A673 (cell line): ENCODE measurements at places on chromosomes 1 and 21. TPM values are rescaled to one million over a fixed set of nuclear protein-coding genes. Genes with fewer than 3 reads are reported as not detected.

Gene HPCA
- total RNA-seq: 0.69 and 0.98 TPM in 2 replicates

Gene BMP8B
- total RNA-seq: 0.06 and 0.09 TPM in 2 replicates

Gene CFAP107
- total RNA-seq: not detected in 2 replicates

Gene CAMK1G
- total RNA-seq: 18.6 and 21.2 TPM in 2 replicates

Gene ITLN2
- not detected in 2 replicates for total RNA-seq

Gene SYNC
- 0.71 TPM in 1 of 2 replicates, not detected in the other for total RNA-seq

Gene RAVER2
- 34.1 and 36.5 TPM in 2 replicates for total RNA-seq

Gene FLG2
- total RNA-seq: not detected in 2 replicates

Gene DISP3
- 0.49 and 0.79 TPM in 2 replicates for total RNA-seq

Gene HMCN1
- total RNA-seq: 134 and 182 TPM in 2 replicates

Gene HAX1
- 129 and 134 TPM in 2 replicates for total RNA-seq

Gene ENO1
- 2,313 and 2,659 TPM in 2 replicates for total RNA-seq

Gene OR2G6
- not detected in 2 replicates for total RNA-seq

Gene MYBPHL
- total RNA-seq: not detected in 2 replicates

Gene F13B
- total RNA-seq: not detected in 2 replicates

Gene RAP1A
- total RNA-seq: 50.9 and 52.8 TPM in 2 replicates

Gene RUNX3
- 8.6 and 10.2 TPM in 2 replicates for total RNA-seq

Gene GPR52
- 0.76 and 0.90 TPM in 2 replicates for total RNA-seq

Gene SLC35E2B
- total RNA-seq: 56.3 and 60.5 TPM in 2 replicates

Gene ACOT11
- total RNA-seq: 5.5 and 5.6 TPM in 2 replicates

Gene CRP
- total RNA-seq: not detected in 2 replicates

Gene C1orf21
- total RNA-seq: 31.3 and 34.3 TPM in 2 replicates

Gene RNF186
- not detected in 2 replicates for total RNA-seq

Gene NUDT4B
- total RNA-seq: not detected in 2 replicates

Gene GRIK3
- 0.17 TPM in 1 of 2 replicates, not detected in the other for total RNA-seq

Gene DMBX1
- 0.69 and 1.4 TPM in 2 replicates for total RNA-seq

Gene KIF21B
- total RNA-seq: 0.60 and 1.5 TPM in 2 replicates

Gene PRAMEF10
- not detected in 2 replicates for total RNA-seq

Gene TTC39A
- total RNA-seq: 3.1 and 5.1 TPM in 2 replicates

Gene SLC25A34
- total RNA-seq: 3.2 TPM in 2 replicates

Gene LEFTY2
- total RNA-seq: not detected in 2 replicates

Gene LCE1E
- total RNA-seq: not detected in 2 replicates

Gene MYOM3
- total RNA-seq: not detected in 2 replicates

Gene MYOG
- total RNA-seq: not detected in 2 replicates

Gene TFF2
- total RNA-seq: not detected in 2 replicates

Gene STUM
- total RNA-seq: 0.04 and 0.54 TPM in 2 replicates

Gene ARHGEF11
- 25.3 and 32.3 TPM in 2 replicates for total RNA-seq

Gene NCAM2
- total RNA-seq: 36.0 and 38.2 TPM in 2 replicates

Gene GJA8
- not detected in 2 replicates for total RNA-seq

Gene BARHL2
- 110 and 120 TPM in 2 replicates for total RNA-seq

Gene CD164L2
- total RNA-seq: not detected in 2 replicates

Gene OR2T33
- not detected in 2 replicates for total RNA-seq

Gene AGMAT
- 0.11 and 0.20 TPM in 2 replicates for total RNA-seq

Gene CELA2B
- not detected in 2 replicates for total RNA-seq

Gene ERVH48-1
- 0.31 and 0.34 TPM in 2 replicates for total RNA-seq

Gene OR10Z1
- total RNA-seq: not detected in 2 replicates

Gene SPOCD1
- total RNA-seq: 0.58 and 0.85 TPM in 2 replicates

Gene GPR153
- 8.4 and 11.7 TPM in 2 replicates for total RNA-seq

Gene S100A5
- total RNA-seq: not detected in 2 replicates

Gene TIPRL
- 44.1 and 50.0 TPM in 2 replicates for total RNA-seq

Gene HTR1D
- 0.13 and 0.20 TPM in 2 replicates for total RNA-seq

Gene GNG12
- 48.1 and 54.8 TPM in 2 replicates for total RNA-seq

Gene NUF2
- total RNA-seq: 89.3 and 91.6 TPM in 2 replicates

Gene PDPN
- 25.7 and 30.2 TPM in 2 replicates for total RNA-seq

Gene CDKN2C
- total RNA-seq: 50.9 and 53.5 TPM in 2 replicates

Gene TAS1R1
- not detected in 2 replicates for total RNA-seq

Gene C1QA
- not detected in 2 replicates for total RNA-seq

Gene ADGRB2
- 5.9 and 8.6 TPM in 2 replicates for total RNA-seq

Gene FABP3
- 0.66 TPM in 1 of 2 replicates, not detected in the other for total RNA-seq
